ENCODE measurements at places on chromosomes 12 and 14.
A peak's percentile ranks its signal among the peaks of the same experiment; 100 is the strongest.

GRCh38 chr12:68185598-68185997, 26.1 kb upstream of the IFNG start:
- no peak for DNase-seq

DNA sequence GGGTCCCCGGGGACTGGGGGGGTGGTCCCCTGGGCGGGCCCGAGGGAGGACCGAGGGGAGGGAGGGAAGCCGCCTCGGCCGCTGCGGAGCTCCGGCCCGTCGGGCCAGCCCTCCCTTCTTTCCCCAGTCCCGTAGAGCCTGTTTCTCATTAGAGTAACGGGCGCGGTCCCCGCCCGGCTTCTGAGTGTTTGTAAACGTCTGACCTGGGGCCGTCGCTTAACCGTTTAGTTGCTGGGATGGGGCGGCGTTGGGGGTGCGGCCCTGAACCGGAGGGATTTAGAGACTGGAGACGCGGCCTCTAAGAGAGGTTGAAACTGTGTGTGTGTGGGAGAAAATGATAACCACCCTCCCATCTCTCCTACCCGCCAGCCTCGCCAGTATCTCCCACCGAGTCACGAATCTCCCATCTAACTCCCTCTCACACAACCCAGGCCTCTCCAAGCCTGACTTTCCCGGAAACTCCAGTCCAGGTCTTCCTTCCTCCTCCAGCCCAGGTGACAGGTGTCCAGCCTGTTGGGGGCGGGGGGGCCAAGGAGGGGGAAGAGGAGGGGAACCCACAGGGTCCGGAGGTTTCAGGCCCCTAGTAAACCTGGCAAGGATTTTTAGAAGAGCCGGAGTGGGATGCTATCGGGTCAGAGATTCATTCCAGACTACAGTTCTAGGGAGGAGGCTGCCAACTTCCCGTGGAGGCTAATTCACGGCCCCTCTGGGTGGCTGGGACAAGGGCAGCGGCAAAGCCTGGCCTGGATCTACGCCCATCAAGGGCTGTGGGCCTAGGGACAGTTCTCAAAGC, 1.1 kb upstream of the NFATC4 start:
- DNase-seq = no peak

- no peak for DNase-seq
Observed at GRCh38 chr12:2475984-2476383, 318.8 kb upstream of the FKBP4 start.

DNA sequence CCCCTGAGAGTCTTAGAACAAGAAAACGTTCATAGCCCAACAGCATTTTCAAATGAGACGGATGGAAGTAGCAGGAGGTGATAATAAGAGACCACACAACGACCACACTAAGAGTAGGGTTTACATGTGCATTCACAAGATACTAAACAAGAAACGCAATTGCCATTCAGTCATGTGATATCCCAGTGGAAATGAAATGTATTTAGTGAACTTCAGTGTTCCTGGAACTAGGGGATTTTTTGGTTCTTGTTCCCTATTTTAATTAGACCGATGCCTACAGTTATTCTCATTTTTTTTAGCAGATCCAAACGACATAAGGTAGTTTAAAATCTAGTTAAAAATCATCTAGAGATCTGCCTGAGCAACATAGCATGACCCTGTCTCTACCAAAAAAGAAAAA, 150.0 kb downstream of the GPR65 start:
- DNase-seq = no peak

GRCh38 chr12:129819391-129819790, 84.4 kb downstream of the TMEM132D start:
- DNase-seq = no peak

- peak; percentile 19 for DNase-seq
Observed at GRCh38 chr12:5022465-5023061, 21.1 kb upstream of the KCNA5 start.

- DNase-seq = no peak
Observed at GRCh38 chr12:88628856-88629509, 48.7 kb upstream of the KITLG start.

DNA sequence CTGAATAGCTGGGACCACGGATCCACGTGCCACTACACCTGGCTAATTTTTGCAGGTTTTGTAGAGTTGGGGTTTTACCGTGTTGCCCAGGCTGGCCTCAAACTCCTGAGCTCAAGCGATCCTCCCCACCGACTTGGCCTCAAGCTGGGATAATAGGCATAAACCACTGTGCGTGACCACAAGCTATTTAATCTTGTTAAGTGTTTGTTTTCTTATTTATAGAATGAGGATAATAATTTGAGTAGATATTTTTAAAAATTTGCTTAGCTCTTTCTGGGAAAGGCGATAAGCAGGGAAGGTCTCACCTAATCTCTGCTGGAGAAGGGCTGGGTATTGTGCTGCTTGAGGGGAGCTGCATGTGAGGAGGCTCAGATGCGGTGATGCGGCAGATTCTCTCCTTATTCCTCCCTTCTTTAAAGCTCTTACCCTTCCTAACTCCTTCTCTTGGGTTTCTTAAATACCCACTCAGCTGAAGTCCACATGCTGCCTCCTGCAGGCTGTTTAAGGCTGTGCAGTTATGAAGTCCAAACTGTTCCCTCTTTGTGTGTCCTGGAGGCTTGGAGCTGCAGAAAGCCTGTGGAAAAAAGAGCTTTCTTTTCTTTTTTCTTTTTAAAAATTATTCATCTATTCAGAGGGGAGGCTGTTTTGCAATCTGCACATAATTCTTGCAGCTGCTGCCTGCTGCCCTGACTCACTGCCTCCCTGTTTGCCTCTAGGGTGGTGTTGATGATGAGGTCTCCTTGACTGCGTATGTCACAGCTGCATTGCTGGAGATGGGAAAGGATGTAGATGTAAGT, 37.9 kb downstream of the A2ML1 start:
- peak; percentile 25 for DNase-seq

- no peak for DNase-seq
Observed at GRCh38 chr14:46404865-46405811, 246.4 kb downstream of the RPL10L start.

DNA sequence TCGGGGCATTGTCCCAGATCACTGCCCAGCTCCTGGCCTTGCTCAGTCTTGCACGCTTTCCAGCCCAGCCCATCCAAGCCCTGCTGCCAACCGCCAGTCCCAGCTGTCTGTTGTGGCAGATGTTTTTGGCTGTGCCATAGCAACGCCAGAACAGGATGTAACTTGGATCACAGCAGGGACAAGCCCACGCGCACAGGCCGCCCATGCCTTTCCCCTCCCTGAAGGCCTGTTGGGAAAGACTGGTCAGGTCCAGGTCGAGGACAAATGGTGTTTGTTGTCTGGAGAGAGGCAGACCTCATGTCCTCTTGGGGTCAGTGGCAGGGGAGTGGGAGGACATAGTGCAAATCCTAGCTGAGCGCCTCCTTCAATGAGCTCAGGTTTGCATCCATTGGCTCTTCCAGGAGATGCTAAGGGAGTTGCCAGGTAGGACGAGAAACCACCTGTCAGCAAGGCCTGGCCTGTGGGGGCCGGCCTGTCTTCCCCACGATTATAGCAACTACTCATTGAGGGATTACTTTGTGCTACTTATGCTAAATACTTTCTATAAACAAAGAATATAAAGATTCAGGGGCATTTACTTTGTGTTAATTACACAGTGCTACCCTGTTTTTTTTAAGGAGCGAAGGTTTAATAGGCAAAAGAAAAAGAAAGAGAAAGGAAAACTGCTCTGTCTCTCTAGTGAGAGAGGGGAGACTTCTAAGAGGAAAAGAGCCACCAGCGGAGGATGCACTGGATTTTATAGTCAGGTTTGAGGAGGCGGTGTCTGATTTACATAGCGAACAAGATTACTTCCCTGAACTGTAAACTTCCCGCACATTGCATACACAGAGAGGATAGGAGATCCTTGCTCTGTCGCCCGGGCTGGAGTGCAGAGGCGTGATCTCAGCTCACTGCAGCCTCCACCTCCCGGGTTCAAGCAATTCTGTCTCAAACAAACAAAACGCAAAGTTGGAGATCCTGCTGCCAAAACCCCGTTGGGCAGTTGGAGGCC, 42.8 kb upstream of the CORO1C start:
- DNase-seq = no peak

- DNase-seq = peak; percentile 53
Observed at GRCh38 chr12:26831951-26832821, 808 bp downstream of the ITPR2 start.

DNA sequence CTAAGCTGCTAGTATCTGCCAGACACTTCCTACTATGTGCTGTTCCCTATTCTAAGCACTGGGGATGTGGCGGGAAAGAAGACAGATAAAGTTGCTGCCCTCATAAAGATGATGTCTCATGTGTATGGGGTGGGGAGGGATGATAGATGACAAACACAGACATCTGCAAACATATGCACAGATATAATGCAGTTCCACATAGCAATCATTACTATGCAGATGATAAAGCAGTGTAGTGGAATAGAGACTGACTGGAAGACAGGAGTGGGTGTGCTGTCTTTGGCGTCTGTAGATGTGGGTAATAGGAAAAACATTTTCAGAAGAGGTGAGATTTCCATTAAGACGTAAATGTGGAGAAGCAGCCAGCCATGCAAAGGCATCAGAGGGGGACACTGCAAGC, 243.6 kb downstream of the DPY19L2 start:
- no peak for DNase-seq

- peak; percentile 48 for DNase-seq
Observed at GRCh38 chr12:7460375-7461259, 16.7 kb upstream of the CD163L1 start.

DNA sequence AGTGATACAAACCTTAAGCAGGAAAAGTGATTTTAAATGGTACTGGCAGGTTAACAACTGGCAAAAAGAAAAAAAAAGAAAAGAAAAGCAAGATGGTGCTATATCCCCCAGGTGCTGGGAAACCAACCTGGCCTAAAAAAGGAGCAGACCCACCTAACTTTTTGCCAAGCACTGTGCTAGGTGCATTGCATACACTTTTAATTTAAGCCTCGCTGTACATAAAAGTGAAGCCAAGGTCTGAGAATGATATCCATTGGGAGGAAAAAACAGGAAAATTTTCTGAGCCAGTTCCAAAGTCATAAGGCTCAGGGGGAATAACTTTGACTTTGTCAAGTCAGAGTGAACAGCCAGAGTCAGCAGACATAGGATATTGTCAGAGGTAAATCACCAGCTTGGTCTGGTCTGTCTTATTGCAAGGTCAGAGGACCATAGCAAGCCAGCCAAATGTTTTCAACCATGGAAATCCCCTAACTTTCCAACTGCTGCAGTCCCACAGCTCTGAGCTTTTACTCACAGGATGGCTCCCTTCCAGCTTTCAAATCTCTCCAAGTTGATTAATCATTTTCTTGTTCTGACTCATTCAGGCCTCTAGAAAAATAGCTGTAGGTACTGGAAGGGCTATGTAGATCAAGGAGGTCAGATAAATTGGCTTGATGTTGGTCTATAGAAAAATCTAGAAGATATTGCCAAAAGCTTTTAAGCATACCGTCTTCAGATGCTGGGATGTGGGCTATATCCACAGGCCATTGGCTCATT, 412.9 kb downstream of the RAD51B start:
- no peak for DNase-seq

- no peak for DNase-seq
Observed at GRCh38 chr14:35355981-35356841, 48.3 kb downstream of the NFKBIA start.

DNA sequence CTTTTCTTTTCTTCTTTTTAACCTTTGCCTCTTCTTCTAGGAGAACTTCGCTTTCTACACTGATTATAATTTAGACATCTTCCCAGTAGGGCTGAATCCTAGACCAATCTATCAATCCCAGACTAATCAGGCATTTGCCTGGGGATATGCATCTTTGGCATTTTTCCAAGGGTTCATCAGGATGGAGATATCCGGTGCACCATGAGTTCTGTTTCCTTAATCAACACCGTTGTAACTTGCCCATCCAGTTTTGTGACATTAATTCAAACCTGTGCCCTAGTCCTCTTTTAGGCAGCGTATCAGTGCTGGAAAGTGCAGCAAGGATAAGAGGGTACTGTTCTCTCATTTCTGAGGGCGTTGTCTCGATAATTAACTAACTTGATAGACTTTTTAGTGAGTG, 617 bp upstream of the MGP start:
- DNase-seq = no peak

DNA sequence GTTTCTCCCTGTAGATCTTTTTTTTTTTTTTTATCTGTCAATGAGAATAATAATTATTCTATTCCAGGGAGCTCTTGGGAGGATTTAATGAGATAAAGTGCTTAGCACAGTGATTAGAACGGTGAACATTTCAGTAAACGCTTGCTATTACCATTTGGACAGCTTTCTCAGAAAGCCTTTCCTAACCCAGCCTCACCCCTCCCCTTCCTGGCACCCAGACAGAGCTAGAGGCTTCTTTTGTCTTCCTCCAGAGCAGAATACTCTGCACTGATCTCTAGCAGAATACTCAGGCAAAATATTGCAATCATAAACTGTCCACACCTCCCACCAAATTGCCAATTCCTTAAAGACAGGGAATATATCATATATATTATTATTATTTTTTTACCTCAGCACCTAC, 66.6 kb downstream of the ERGIC2 start:
- no peak for DNase-seq

DNA sequence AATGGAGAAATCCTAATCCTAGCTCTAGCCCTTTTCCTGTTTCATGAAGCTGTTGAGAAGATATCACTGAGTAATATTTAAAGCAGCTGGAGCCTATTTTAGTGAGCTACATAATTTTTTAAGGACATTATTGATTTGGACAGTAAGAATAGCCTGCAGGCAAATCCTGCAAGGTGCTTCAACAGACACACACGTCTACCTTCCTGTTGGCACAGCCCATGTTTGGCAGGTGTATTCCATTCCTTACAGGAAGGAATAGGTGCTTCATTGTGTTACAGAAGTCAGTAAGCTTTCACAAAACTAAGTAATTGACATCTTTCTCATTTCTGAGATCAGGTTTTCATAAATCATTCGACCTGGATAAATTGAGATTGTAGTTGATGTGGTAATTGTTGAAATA, 50.6 kb downstream of the FOXA1 start:
- no peak for DNase-seq

DNA sequence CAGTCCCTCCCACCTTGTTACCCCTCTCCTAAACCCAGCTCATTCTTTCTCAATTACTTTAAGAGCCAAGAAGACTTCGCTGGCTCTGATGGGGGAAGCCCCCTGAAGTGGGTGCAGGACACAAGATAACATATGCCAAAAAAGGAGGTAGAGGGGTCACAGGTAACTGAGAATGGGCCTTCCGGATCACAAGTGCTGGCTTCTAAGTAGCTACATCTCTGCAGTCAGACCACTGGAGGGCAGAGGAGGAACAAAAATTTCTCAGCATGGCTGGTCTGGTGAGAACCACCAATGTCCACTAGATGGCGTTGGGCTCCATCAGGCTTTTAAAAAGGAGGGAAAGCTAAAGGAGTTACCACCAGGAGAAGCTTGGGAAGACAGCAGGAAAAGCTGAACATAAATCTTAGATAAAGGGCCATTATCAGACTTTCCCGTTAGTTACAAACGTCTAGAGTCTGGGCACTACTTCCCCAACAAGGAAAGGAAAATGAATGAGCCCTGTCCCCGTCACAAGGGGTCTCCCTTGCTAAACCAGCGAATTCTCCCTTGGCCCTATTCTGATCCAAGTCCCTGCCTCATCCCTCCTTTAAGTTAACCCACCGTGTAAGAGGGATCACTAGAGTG, 11.6 kb upstream of the CDH24 start:
- DNase-seq = peak; percentile 65
